T-helper 1 cell (primary cell): ENCODE measurements at places on chromosomes 5 and 9.

DNA sequence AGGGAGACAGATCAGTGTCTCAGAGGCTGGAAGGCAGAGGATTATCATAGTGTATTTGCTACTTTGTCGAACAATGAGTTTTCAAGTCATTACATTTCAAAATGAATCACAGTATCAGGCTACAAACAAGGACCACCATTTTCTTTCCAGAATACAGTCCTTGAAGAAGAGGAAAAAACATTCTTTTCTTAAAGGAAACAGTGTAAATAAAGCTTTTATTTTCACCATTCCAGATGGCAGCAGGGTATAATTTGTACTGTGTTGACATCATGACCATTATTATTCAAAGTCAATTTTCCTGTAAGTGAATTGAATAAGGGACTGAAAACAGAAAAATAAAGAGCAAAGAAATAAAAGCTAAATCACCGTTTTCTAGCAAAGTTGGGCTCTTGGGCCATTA, 737.3 kb upstream of the DMAC1 start:
- no peak for DNase-seq

DNA sequence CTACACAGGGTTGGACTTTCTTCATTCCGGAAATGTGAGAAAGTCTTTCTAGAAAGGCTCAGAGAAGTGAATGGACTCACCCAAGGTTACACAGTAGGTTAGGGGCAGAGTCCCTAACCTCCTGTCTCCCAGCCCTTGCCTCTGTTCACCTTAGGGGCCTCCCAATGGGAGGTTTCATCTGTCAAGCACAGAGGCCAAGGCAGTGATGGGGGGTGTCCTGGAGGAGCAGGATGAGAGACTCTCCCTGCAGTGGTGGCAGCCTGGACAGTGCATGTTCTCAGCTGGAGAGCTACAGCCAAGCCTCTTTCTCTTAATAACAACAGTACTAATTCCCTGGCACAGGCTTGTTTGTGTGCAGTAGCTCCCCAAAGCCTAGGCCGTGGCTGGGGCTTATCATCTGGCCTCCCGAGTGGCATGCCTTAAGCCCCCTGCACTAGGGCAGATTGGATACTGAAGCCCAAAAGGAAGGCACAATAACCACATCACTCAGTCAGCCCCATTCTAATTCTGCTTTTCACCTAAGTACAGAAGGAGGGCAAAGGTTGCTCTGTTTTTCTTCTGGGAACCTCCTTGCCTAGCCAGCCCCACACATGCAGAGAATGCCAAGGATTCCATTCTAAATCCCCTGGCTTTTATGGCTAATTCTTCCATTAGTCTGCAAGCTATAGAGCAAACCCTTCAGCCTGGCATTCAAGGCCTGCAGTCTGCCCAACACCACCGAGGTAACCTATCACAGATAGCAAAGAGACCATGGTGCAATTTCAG, 50.2 kb upstream of the XPA start:
- DNase-seq, result no peak

GRCh38 chr5:104659497-104659896, 1096.9 kb upstream of the NUDT12 start:
- DNase-seq, result no peak

DNA sequence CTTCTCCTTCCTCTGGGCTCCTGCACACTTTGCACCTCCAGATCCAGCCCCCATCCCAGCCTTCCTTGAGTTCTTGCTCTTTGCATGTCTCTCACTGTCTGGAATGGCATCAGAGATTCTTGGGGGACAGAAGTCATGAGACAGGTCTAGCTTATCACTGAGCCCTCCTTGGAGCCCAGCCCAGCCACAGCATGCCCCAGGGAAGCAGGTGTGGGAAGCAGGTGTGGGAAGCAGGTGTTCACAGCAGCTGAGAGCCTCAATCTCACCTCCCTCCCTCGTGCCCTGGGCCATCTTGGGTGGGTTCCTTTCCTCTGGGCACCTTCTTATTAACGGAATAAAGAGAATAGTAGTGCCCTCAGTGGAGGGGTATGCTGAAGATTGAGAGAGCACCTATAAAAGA, 27.2 kb downstream of the SLC6A7 start:
- no peak for DNase-seq

DNA sequence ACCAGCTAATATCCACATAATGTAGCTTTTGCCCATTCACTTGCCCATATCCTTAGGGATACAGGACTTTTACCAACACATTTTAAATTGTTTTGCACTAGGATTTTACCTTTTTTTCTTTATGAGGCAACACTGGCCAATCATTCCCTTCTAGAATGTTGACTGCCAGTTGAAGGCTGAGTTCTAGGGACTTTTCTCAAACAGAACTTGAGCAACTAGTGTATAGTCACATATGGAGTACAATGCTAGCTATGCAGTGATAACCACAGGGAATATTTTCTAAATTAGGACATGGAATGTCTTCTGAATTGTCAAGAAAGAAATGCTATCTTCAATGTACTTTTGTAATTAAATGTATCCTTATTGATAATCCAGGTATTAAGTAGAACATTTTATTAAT, 133.6 kb downstream of the OXCT1 start:
- DNase-seq, result no peak

DNA sequence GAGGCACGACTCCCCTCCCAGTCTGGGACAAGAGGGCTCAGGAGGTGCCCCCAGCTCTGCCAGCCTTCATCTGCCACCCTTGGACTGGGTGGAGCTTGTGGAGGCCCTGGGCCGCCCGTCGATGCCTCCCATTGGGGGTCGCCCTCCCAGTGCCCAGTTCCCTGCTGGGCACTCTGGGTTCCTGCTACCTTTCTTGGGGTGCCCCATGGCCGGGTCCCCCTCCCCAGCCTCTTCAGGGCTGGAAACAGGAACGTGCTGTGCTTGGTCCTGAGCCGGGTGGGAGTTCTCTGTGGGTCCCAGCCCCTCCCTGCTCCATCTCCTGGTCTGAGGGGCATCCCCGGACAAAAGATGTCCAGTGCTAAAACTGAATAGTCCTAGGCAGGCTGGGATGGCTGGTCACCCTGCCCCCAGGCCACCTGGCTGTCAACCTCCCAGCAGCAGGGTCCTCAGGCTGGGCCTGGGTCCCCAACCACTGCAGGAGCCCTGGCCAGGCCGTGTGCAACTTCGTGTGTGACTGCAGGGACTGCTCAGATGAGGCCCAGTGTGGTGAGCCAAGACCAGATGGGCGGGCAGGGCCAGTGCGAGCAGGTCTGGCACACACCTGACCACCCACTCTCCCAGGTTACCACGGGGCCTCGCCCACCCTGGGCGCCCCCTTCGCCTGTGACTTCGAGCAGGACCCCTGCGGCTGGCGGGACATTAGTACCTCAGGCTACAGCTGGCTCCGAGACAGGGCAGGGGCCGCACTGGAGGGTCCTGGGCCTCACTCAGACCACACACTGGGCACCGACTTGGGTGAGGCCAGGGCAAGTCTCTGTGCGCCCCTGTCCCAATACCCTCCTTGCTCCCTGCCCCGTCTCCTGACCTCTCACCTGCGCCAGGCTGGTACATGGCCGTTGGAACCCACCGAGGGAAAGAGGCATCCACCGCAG, 784 bp downstream of the MAMDC4 start:
- peak; percentile 4 for DNase-seq

- DNase-seq, result no peak
Observed at GRCh38 chr5:142600092-142600491, 85.8 kb downstream of the FGF1 start.

DNA sequence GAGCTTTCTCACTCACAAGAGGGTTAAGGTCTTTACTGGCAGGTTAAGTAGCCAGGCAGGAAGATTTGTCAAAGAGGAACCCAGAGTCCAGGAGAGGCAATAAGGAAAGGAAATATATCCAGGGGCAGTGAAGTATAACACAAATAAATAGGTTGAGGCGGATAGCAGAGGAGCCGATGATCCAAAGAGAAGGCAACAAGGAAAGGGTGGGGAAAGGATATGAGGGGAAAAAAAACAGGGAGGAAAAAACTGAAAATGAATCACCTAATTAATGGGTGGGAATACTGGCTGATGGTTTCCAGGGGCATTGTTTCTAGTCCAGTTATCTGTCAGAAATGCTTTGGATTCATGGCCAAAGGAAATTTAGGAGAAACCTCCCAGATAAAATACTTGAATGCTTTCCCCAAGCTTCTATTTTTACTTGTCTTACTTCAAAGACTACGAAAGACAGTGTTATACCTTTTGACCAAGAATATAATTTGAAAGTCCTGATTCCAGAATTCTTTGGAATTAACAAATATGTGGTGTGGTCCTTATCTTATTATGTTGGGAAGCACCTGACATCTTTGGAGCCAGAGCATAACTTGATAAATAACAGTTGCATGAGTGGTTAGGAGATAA, 146.5 kb downstream of the AOPEP start:
- DNase-seq, result no peak

DNA sequence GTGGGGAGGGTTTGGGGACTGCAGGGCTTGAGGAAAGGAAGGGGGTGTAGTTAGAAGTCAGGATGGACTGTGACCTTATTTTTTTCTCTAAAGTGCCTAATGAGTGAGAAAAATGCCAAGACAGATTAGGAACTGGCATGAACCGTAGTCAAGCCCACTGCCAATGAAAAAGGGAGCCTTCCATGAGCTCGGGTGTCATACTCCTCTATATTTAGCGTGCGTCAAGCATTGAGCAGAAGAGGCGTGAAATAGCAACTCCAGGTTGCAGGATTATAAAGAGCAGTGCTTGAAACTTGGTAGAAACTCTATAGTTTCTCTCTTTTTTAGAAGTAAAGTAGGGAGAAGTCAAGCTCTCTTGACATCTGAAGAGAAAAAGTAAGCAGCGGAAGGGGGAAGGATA, 1.8 kb downstream of the SGCD start:
- no peak for DNase-seq

DNA sequence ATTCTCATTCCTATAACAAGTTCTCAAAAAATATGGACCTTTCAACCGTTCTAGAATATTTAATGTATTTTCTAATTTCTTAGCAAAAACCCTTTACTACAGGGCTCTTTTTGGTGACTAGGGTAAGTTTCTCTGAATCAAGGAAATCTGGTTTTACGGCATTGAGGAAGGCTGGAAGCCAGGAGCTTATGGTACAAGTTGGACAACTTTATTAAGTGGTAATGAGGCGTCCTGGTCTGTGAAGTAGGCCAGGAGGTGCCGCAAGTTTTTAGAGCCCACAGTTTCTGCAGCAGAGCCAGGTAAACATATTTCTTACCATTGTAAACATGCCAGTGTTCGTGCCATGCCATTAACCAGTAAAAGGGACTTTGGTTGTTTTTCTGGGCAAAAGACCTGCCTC, 14.6 kb upstream of the C1QTNF3 start:
- no peak for DNase-seq

- DNase-seq, result no peak
Observed at GRCh38 chr9:130786526-130786925, 48.5 kb upstream of the ABL1 start.

DNA sequence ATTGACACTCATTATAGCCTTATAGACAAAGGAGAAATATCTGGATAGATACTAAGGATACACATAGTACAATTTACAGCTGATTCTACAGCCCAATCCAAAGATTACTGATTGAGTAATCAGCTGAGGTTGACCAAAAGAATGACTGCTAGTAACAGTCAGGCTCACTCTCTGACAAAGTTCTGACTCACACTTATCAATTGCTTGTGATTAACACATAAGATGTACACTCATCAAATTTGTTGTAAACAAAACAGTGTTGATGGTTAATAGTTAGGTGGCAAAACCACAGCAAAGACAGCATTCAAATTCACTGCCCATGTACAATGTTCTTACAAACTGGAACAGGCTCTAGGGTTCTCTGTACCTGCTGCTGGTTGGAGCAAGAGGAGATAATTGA, 422.7 kb downstream of the TLE1 start:
- DNase-seq, result no peak

DNA sequence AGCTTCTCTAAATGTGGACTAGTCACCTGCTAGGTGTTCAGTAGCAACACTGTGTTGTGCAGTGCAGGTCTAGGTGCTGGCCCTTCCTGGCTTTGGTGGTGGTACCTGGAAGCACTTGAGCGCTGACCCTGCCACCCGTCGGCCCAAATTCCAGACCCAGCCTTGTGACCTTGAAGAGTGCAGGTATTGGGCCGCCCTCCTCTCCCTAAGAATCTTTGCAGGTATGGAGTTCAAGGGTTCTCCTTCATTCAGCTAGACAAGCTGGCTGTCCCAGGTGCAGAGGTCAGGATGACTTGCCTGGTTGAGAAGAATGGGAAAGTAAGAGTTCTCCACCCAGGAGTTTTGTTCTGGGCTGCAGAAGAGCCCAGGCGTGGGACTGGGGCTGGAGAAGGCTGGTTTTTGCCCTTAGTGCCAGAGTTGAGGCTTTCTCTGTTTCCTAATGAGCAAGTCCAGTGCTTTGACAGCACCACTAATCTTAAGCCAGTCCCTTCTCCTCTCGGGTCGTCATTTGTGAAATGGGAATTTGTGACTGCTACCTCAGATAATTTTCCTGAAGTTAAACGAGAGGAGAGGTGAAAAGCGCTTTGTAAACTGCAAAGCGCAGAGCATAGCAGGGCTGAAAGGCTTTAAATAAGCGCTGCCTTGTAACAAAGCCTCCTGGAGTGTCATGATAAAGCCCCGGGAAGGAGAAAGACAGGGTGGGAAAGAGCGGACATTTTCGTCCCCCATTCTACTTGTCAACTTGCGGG, 4.0 kb downstream of the FOXE1 start:
- no peak for DNase-seq

DNA sequence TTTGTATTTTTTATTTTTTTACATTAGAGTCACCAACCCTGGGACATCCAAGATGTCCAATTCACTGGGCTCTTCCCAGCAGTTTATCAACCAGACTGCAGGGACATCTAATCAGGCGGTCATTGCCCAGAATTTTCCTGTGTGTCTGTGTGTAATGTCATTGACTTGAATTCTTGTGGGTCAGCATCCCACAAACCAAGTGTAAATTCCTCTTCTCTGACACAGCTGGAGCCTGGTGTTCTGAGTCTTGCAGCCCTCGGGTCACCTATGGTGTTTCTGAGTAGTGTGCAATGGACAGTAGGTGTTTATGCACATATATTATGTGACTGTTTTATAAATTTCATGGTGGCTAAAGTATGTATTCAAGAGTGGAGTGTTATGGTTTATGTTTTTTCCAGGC, 815.7 kb downstream of the SEMA5A start:
- no peak for DNase-seq

- DNase-seq, result no peak
Observed at GRCh38 chr9:37635808-37636207, 14.9 kb upstream of the FRMPD1 start.

DNA sequence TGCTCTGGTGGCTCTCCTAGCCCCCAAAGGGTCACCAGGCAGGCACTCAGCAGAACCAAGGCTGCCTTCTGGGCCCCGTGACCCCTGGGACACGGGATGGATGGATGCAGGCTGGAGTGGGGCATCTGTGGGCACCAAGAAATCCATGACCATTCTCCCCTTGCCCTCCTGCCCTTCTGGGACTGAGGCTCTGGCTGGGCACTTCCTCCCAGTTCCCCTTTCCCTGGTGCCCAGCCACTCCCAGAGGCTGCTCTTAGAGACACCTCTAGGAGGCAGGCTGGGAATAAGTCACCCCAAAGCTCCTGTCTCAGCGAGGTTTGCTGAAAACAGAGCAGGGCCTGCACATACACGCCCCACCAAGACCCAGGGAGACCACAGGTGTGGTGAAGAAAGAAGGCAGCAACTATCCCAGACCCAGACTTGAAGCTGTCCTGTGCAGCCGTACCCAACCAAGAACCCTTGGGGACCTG, 943 bp downstream of the STING1 start:
- no peak for DNase-seq
